Small intestine (tissue), 16 donors: ENCODE measurements at places on chromosomes 13 and 19.

DNA sequence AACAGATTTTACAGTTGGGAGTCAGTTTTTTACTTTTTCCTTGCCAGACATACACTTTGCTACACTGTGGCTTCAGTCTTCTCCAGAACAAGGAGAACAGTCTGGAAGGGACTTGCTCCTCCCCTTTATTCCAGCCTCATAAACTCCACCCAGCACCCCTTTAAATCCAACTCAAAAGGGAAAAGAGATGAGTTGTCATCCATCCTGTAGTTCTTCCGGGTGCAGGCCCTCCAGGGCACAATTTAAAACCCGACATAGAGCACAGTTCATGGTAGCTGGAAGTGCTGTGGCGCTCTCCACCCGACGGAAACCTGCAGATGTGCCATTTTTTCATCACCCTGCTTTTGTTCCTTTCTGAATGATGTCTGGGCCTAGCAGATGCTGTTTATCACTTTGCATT, 98.9 kb downstream of the ZAR1L start:
- DNase-seq: no peak

DNA sequence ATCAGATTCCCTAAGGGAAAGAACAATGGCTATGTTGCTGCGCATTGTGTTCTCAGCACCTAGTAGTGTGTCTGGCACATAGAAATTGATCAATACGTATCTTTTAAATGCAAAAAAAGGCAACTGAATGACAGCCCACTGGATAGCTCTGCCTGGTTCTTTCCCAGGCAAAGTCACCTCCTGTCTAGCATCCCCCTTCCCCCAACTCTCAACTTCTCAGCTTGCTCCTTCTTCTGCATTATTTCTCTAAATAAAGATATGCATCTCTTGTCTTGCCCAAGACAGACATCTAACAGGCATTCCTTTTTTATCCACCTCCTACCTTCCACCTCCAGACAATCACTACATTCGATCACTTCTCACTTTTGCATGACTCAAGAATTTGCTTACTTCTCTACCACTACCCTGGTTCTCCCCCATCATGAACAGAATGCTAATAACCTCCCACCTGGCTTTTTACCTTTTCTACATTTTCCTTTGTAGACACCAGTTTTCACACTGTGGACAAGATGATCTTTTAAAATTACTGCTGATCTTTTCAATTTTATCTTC, 26.5 kb upstream of the OXGR1 start:
- no peak for DNase-seq

DNA sequence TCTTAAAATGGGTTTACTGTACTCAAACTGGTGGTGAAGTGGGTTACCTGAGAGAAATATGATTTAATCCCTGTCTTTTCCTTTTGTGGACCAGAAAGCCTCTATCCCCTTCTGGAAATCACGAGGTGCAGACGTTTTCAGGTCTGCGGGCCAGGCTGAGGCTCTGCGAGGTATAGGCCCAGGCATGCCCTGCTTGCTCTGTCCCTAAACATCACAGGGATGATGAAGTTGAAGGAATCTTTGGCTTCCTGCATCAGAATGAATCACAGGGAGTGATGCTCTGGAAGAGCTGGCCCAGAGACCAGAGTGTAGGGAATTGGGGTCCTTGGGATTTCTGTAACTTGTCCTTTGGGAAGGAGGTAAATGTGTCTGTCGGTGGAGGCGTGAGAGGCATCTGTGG, 18.4 kb upstream of the CHST8 start:
- no peak for DNase-seq

DNA sequence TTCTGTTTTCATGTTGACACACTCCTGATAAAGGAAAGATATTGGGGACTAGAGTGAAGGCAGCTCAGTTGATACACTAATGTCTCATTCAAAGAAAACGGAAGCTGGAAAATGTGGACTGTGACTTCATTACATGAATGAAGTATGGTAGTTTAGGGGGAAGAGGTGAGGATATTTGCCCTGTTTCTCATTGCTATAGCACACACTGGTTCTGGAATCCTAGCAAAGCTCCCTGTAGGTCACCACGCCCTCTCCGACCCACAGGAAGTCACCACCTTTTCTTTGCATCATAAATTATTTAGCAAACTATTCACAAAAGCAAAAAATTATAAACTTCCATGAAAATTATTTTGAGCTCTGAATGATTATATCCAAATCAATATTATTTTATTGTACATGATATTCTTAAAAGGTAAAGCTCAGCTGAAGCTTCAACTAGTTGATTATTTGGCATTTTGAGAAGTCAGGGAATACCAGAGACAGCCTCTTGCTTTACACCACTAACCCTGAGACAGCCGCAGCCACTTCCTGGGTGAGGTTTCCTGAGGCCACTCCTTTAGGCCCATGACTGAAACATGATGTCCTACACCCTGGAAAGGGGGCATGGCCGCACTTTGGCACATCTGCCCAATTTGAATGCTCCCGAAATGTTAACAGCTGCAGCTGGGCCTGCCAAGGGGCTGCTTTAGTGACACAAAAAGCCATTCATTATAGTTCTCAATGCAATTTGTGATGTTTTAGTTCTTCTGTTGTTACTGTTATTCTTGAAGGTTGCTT, 50.0 kb upstream of the WDFY2 start:
- no peak for DNase-seq

- no peak for DNase-seq
These were observed 195.5 kb downstream of the SLITRK6 start for GRCh38 chr13:85603735-85604134.

GRCh38 chr13:91238036-91238435, 109.5 kb upstream of the MIR17HG start:
- no peak for DNase-seq

GRCh38 chr13:89584058-89584620, 1763.3 kb upstream of the MIR17HG start:
- DNase-seq: no peak

GRCh38 chr13:99214731-99215130, 14.1 kb downstream of the UBAC2 start:
- DNase-seq: no peak

GRCh38 chr13:76937281-76937820, 11.0 kb upstream of the ACOD1 start:
- DNase-seq: no peak

DNA sequence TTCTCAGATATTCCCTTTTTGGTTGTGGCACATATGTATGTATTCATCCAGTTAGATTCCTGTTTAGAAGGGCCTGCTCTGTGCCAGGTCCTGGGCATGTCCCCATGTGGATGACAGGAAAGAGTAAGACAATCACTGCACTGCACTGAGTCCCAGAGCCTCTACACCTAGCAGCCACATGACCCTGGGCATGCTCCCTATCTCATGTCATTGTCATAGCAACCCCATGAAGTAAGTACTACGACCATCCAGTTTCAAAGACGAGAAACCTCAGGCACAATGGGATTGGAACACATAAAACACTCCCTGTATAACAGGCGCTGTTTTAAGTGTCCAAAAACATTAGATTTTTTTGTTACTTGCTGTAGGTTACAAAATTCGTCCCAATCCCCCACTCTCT, 594.4 kb downstream of the UQCRFS1 start:
- DNase-seq: no peak

GRCh38 chr13:77113496-77113895, 86.5 kb upstream of the FBXL3 start:
- no peak for DNase-seq

DNA sequence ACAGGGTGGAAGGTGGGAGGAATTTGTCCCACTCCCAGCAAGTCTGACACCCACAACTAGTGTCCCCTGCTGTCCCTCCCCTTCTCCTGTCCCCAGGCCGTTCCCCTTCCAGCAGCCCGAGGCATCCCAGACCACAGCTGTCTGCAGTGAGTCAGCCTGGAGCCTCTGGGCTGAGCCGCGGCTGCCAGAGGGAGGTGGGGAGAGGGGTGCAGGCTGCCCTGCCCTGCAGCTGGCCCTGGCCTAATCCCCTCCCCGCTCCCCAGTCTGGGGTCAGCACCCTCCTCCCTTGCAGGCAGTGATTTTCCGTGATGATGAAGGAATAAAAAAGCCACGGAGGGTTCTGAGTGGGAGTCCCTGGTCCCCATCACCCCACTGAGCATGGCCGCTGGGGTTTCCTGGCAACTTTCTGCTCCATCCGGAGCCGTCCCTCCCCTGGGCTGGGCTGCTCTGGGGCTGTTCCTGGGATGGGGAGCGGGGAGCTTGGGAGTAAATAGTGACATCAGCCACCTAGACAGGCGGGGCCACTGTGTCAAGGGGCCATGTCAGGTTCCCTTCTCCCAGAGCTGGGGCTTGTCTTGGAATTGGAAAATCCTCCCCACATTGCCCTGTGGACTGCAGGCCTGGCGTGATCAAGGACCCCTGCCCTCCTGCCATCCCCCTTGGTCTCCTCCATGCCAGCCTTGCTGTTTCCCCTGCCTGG, 16.8 kb downstream of the SPC24 start:
- peak; percentile 62 for DNase-seq

DNA sequence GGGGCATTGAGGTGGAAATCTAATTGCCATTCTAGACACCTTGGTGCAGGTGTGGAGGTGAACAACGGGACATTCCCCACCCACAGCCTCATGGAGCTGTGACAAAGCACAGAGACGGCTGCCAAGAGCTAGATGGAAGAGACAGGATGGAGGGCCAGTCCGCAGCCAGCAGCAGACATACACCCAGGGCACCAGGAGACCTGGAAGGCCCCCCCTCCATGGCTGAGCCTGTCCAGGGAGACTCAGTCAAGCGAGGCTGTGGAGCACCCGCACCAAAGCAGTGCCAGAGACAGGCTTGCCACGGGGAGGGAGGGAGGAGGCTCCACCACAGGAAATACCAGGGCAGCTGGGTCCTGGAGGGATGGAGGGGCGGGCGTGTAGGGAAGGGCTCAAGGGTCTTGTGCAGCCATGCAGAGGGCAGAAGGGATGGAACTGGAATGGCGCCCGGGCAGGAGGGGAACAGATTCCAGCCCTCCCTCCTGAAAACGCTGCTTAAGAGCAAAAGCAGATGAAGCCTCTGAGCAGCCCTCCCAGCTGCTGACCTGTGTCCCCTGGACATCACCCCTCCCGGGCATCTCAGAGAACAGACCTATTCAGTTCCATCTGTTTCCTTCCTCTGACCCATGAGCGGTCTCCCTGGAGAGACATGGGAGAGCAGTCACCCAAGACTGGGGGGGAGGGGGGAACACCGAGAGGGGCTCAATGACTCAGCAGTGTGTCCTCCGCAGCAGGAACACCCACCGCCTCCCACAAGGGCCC, 14.4 kb downstream of the EPS15L1 start:
- no peak for DNase-seq

- DNase-seq: no peak
These were observed 625.3 kb upstream of the PRR20A start for GRCh38 chr13:56515441-56515840.

DNA sequence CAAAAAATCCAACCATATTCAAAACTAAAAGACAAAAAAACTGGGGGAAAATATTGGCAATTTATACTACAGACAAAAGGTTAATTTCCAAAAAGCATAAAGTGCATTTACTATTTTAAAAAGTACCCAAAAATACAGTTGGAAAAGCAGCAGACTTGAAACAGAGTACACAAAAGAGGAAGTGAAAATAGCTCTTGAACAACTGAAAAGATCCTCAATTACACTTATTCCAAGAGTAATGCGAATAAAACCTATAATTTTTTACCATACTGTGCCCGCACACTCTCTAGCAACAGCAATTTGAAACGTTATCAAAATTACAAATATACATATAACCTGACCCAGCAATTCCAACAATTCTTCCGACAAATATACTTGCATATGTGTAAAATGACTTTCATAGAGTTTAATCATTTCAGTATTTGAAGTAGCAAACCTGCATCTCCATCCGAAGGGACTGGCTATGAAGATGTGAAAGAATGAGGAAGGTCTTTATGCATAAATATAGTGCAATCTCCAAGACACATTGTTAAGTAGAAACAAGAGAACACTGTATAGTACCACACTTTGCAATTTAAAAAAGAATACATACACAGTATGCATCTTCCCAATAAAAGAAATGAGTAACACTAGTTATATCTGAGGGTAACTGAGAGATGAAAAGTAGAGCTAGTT, 25.4 kb downstream of the ALG5 start:
- DNase-seq: no peak

GRCh38 chr13:97248243-97248642, 26.1 kb downstream of the MBNL2 start:
- DNase-seq: no peak

GRCh38 chr13:50650592-50651504, 192.6 kb downstream of the DLEU7 start:
- no peak for DNase-seq

- no peak for DNase-seq
These were observed 23.3 kb downstream of the MIPEP start for GRCh38 chr13:23865906-23866305.

DNA sequence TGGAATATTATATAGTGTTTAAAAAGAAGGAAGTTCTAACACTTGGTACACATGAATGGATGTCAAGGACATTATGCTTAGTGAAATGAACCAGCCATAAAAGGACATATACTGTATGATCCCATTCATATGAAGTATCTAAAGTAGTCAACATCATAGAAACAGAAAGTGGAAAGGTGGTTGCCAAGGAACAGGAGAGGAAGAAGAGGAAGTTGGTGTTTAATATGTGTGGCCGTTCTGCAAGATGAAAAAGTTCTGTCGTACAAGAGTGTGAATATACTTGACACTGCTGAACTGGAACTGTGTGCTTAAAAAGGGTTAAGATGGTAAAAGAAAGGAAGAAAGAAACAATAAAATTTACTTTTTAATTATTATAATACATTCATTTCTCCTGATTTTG, 33.1 kb upstream of the C1QTNF9 start:
- no peak for DNase-seq

- DNase-seq: no peak
These were observed 536.7 kb upstream of the ARGLU1 start for GRCh38 chr13:107104631-107105030.

- no peak for DNase-seq
These were observed at the start of gene TBXA2R for GRCh38 chr19:3606690-3607289. TSS of gene TBXA2R (minus strand) at chr19:3606875. CDS start at chr19:3600634, 6,241 bp downstream.

DNA sequence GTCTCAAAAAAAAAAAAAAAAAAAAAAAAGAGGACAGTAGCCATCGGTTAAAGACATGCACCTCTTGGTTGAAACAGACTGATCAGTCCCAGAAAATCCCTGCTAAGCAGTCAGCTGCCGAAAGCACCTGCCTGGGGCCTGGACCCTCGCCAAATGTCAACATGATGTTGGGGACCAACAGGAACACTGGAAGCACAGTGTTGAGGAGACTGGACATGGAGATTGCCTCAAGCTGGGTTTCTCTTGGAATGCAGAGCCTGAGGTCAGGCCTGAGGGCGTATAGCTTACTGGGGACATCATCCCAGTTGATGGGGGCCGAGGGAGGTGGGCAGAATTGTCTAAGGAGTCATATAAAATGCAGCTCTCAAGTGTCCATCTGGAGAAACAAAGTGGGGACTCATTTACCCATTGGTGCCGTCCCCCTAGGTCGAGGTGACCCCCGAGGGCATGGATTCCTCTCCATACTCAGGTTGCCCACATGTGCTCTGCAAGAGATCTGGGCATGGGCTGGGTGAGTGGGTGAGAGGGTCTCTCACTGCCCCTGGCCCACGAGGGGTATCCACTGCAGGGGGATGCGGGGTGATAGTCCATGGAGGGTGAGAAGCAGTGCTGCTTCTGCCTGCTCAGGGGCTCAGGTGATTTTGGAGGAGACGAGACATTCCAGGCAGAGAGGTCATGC, 164.5 kb downstream of the URI1 start:
- DNase-seq: no peak

GRCh38 chr19:49874503-49875157, 2.5 kb downstream of the AKT1S1 start:
- DNase-seq: no peak

- DNase-seq: no peak
These were observed 3.8 kb upstream of the LILRA5 start for GRCh38 chr19:54316746-54317107.

GRCh38 chr19:19259741-19260140, 13.4 kb downstream of the TM6SF2 start:
- DNase-seq: peak; percentile 80
